ENCODE measurements at places on chromosomes 7 and 10. TPM values are rescaled to one million over a fixed set of nuclear protein-coding genes. Genes with fewer than 3 reads are reported as not detected.

Gene ASAH2B
- 6.3 TPM for total RNA-seq

Gene ACTR3C
- total RNA-seq, result 5.3 TPM

Gene RAB19
- 0.93 TPM for total RNA-seq

Gene SUGCT
- 8.1 TPM for total RNA-seq

Gene ABCB1
- 8.0 TPM for total RNA-seq

Gene GRM3
- 7.2 TPM for total RNA-seq

Gene ACSL5
- total RNA-seq, result 3.6 TPM

Data from camera-type eye (tissue), 1 donor.